ENCODE measurements at places on chromosomes 6 and 20.

GRCh38 chr6:2410656-2411380 lies 165.4 kb upstream of the GMDS start:
- no peak for DNase-seq

- DNase-seq = no peak
Measured at GRCh38 chr20:32229251-32229747, 21.6 kb downstream of the POFUT1 start.

GRCh38 chr6:30769088-30769852 lies 24.9 kb upstream of the IER3 start:
- peak; percentile 97 for DNase-seq

- no peak for DNase-seq
Measured at GRCh38 chr6:135390458-135390857, 107.1 kb downstream of the AHI1 start.
